Stimulated activated CD8-positive, alpha-beta memory T cell treated with anti-CD3 and anti-CD28 coated beads, Interleukin-2, amount 100 ng/mL, for 1 hour (primary cell): ENCODE measurements at places on chromosomes 5 and 9.
A peak's percentile ranks its signal among the peaks of the same experiment; 100 is the strongest.

DNA sequence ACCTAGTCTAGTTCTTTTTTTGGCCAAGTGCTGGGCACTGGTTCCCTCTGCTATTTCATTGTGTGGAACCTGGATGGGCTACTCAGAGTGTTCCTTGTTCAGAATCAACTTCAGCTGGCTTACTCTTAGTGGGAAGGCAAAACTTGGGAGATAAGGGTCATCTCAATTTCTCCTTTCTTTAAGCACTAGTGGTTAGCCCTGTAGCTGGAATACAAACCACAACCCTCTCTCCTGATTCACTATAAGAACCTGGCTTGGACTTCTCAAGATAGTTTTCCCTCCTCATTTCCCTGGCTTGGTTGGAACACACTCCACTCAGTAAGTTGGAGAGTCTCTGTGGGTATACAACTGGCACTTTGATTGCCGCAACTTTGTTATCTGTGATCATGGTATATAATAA lies 35.1 kb downstream of the GRIA1 start:
- no peak for DNase-seq

GRCh38 chr9:107270082-107270481 lies 13.0 kb upstream of the RAD23B start:
- no peak for DNase-seq

DNA sequence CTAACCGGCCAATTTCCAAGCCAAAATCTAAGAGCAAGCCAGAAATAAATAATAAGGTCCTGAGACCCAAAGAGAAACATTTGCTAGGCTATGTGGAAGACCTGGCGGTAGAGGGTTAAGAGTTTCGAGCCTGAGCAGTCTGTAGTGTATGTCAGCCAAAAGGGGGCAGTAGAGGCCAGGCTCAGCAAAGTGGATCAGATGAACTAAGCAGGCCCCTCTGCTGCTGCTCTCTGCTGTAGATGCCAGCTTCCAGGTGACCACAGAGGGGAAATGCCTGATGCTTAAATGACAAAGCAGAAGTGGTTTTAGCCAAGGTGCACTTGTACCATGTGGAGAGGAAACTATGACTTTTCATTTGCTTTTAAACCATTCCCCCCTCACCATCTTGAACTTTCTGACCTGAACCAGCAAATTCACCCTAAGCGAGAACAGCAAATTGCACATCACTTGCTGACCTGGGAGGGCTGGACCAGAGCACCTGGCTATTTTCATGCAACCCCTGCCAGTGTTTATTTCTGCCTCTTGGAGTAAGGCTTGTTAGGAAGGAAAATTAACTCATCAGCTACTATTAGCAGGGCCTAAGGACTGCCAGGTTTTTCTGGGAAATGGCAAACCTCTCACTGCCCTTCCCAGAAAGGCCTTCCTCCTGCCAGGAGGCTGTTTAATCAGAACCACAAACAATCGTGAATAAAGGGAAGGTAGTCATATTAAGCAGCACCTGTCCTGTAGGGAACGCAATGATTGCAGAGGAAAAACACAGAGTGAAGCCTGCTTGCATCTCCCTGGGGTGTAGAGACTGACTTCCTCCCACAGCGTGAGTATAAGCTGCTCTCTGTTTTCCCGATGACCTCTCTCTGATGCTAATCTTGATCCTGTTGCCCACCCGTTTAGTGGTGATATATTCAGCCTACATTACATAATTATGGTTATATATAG lies 818.2 kb downstream of the TLR4 start:
- DNase-seq = no peak

DNA sequence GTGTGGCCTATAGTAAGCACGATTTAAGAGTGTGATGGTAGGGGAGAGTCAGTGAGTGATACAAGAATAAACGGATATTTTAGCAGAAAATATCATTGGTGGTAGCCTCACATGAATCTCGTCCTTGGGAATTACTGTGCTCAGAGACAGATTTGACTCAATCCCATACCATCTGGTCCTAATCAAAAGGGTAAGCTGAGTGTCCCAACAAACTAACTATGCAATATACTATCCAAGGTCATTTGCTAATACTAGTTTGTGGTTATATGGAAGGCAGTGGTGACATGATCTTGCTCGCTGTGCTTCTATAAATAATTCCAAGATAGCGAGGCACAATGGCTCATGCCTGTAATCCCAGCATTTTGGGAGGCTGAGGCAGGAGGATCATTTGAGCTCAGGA lies 103.2 kb downstream of the TRPM6 start:
- DNase-seq = no peak

DNA sequence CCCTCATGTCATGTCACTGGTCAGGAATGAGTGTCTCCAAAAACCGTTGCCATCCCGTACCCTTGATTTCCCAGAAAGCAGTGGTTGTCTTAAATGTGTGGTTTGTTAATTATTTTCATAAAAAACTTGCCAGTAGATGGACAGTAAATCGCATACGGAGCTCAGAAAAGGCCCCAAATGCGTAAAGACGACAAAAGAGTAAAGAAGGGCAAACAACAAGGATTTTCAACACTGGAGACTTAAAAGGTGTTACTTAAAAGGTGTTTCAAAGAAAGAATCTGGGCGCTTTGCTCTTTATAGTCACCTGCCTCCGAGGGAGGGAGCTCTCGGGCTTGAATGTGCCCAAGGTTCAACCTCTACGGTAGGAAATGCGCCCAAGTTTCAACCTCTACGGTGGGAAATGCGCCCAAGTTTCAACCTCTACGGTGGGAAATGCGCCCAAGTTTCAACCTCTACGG lies 734 bp downstream of the KIF27 start:
- peak; percentile 35 for DNase-seq

DNA sequence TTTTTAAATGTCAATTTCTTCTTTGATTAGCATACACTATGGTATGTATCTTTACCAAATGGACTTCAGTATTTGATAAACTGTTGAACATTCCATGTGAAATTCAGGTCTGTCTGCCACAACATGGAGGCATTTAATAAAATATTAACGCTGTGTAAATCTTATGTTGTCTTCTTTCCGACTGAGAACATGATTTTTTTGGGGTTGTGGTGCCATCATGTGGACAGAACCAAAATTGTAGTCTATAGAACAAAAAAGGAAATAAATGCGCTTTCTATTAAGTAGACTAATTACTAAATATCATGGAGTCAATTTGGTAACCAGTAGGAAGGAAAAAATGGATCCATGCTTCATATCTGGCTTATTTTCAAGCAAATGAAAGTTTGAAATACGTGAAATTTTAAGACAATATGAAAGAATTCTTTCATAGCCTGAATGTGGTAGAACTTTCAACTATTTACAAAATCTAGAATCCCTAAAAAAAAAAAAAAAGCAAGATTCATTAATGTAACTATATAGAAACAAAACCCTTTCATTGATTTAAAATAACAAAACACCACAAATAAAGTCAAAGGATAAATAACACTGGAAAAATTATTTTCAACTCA lies 2.8 kb upstream of the PLK2 start:
- DNase-seq = no peak

DNA sequence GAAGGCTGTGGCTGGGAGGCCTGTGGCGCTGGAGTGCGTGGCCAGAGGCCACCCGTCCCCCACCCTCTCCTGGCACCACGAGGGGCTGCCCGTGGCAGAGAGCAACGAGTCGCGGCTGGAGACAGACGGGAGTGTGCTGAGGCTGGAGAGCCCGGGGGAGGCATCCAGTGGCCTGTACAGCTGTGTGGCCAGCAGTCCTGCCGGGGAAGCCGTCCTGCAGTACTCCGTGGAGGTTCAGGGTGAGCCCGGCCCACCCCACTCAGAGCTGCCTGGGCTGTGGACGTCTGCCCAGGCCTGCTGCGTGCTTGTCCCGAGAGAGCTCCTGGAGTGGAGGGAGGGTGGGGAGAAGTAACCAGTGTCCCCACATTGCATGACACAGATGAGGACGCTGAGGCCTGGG lies 89.2 kb downstream of the HMCN2 start:
- no peak for DNase-seq

DNA sequence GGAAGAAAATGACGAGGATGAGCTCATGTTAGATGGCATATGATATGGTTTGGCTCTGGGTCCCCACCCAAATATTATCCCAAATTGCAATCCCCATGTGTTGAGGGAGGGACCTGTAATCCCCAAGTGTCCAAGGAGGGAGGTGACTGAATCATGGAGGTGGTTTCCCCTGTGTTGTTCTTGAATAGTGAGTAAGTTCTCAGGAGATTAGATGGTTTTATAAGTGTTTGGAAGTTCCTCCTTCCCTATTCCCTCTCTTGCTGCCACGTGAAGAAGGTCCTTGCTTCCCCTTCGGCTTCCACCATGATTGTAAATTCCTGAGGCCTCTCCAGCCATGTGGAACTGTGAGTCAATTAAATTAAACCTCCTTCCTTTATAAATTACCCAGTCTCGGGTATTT lies 10.1 kb downstream of the EDIL3 start:
- no peak for DNase-seq

DNA sequence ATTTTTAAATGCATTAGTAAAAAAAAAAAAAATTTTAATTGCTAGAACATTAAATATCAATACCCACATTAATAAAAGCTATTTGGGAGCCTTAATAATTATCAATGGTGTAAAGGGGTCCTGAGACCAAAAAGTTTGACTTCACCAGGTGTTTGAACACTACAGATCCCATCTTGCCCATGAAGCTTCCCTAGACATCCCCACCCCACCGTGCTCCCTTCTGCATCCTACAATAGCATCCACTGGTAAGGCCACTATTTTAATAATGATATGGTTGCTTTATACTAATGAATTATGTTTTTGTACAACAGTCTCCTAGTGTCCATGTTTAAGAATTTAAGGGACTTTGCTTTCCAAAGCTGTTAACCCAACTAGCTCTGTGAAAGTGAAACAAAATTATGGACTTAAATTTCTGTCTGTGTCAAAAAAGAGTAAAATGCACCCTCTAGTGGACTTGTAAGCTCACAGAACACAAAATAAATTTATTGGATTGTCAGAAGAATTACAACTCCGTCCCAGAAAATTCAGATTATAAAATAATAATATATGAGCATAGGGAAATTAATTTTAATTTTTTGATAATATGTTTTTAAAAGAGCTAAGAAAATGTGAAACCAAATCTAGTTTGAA lies 76.0 kb downstream of the ARL15 start:
- no peak for DNase-seq

- DNase-seq = no peak
These were observed 73.4 kb downstream of the FBXO38 start for GRCh38 chr5:148457183-148457620.

DNA sequence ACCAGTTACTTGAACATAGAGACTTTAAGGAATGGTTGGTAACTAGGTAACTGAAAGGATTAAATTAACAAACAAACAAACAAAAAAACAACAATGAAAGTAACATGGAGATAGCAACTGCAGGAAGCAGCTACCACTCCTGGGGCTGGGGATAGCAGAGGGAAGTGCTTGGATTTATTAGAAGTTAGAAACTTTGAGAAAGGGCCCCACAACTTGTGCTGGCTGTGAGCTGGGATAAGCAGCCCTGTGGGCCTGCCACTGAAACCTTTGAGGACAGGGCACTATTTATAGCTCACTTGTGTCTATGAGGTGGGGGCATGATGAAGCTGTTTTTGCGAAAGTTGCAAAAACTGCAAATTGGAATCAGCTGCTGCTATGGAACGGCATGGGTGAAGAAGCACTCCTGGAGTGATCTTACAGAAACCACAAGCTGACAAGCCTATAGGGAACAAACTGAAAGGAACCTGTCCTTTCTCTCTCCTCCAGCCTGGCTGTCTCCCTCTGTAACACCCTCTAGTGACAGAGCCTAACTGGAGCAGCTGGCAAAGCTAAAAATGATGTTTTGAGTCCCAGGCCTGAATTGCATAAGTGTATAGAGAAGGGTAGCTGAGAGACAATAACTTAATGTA lies 91.4 kb upstream of the RANBP6 start:
- DNase-seq = no peak

- no peak for DNase-seq
These were observed 517 bp downstream of the KCNN2 start for GRCh38 chr5:114362197-114362976.
